ENCODE measurements at places on chromosomes 1 and 21.

DNA sequence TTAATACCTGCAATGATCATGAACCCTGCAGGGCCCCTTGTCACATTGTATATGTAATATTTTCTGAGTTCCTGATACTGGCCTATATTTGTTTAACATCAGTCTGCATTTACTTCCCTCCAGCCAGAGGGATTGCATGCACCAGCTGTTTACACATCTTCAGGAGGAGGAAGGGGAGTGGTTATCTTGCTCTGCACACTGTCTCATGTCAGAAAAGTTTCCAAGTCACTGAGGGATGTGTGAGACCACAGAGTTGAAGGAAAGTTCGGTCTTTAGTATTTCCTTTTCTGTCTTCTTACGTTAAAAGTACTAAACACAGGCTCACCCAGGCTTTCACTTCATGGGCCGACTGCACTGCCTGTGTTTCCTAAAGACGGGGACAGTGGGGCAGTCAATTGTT is 574.1 kb downstream of the LMO4 start:
- DNase-seq, result peak; percentile 33

- no peak for DNase-seq
Observed at GRCh38 chr21:41861987-41862386, 17.2 kb downstream of the PRDM15 start.

DNA sequence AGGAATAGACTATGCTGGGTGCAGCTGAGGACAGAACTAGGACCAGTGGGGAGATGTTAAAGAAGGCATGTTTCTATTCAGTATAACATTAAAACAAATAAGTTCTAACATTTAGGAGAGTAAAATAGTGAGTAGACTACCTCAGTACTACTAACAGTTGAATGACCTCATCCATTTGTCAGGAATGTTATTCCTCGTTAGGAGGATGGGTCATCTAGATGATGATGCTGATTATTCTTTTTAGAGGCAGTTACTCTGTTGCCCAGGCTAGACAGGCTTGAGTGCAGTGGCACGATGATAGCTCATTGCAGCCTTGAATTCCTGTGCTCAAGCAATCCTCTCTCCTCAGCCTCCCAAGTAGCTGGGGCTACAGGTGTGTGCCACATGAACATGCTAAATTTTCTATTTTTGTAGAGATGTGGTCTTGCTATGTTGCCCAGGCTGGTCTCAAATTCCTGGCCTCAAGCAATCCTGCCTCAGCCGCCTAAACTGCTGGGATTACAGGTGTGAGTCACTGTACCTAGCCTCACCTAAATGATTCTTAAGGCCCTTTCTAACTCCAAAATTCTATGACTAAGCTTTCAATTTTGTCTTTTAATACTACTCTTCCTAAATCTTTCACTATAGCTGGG is 9.3 kb downstream of the EEIG2 start:
- DNase-seq, result no peak

DNA sequence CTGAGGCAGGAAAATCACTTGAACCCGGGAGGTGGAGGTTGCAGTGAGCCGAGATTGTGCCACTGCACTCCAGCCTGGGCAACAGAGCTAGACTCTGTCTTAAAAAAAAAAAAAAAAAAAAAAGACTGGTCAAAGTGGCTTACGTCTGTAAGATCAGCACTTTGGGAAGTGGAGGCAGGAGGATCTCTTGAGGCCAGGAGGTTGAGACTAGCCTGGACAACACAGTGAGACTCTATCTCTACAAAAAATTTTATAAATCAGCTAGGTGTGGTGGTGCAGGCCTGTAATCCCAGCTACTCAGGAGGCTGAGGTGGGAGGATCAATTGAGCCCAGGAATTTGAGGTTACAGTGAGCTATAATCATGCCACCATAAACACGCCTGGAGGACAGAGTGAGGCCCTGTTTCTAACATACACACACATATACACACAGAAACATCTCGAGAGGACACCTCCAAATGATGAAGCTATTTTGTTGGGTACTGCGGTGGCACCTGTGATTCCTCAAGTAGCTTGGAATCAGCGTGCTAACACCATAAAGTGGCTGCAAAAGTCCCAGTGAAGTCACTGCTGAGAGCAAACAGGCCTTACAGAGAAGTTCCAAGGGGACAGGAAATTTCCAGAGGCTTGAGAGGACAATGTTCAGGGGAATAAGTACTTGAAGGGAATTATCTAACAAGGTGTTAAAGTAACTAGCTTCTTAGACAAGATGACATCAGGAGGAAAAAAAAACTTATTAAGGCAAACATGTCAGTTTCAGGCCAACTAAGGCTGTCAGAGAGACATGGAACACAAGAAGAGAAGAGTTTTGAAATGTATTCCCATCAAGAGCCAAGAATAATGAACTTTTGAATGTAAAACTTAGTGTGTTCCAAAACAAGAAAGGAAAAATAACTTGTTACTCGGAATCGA is 1.3 kb downstream of the NADK start:
- DNase-seq, result no peak

DNA sequence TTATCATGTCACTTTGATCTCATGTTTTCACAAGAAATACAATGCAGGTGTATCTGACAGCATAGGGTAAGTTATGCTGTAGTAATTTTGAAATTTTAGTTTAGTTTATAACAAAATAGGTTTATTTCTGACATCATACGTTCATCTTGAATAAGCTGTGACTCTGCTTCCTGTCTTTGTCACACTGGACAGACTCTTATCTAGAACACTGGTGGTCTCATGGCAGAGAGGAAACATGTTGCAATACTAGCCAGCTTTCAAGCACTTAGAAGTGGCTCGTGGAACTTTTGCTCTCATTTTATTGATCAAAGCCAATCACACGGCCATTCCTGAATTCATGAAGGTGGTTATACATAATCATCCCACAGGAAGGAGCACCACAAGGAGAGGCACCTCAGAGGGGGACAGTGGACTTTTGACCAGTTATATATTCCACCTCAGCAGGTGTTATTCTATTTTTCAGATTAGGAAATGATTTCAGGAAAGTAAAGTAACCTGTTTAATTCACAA is 46.5 kb downstream of the CYP2J2 start:
- DNase-seq, result no peak

DNA sequence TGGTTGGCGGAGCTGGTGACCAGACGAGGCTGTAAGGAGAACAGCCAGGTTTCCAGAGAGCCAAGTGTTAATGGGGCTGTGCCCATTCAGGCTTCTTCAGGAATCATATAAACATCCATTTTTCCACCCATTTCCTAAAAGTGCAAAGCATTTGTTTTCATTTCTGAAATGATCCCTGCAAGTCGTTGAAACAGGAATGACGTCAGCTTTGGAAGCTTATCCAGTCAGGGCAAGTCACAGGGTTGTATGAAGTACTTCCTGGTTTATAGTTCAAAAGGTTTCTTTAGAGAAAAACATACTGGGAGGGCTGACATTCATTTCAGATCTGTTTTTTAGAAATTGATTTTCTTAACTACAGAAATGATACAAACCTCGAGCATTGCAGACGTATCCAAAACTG is 29.2 kb downstream of the IGSF5 start:
- no peak for DNase-seq

- DNase-seq, result no peak
Observed at GRCh38 chr1:98422816-98423215, 238.7 kb upstream of the SNX7 start.

DNA sequence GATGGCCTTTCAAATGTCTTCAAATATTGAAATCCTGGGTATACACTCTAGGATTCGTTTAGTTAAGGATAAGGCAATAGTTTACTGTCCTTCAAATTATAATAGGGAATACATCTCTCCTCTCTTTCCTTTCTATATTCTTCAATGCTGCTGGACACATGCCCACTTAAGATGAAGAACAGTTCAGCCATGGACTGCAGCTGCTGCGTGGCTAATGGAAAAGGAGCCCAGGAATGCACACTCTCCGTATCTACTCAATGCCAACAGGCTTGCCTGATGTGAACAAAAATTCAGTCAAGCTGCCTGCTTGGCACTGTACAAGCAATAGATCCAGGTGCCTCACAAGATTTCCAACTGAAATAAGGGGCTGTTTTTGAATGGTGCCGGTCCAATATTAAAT is 321.2 kb upstream of the LYPLAL1 start:
- peak; percentile 64 for DNase-seq

- DNase-seq, result no peak
Observed at GRCh38 chr1:6870571-6870970, 85.3 kb downstream of the CAMTA1 start.

GRCh38 chr1:74222701-74223100 is 12.5 kb upstream of the TNNI3K start:
- no peak for DNase-seq

DNA sequence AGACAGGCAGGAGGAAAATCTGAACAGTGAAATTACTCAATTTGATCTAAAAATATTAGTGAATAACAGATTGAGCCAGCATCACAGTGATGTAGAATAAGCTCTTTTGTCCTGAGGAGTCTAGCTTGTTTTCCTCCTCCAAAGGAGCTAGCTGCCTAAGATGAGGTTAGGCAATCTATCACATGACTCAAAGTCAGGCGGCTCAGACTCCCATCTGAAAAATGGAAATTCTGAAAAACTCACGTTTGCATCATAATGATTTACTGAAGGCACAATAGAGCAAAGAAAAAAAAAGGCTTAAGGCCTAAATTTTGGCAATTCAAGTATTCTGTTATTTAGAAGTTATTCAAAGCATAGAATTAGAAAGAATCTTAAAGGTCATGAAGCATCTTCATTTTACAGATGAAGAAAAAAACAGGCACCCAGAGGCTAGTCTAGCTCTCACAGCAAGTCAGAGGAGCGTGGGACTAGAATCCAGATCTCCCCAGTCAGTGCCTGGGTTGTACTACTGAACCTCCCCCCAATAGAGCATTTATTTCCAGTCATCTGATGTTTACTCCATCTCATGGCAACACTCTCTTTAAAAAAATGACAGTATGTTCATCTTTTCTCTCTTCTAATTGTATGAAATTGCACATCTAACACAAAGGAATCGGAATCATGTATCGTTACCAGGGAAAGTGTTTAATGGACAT is 62.5 kb upstream of the ATF3 start:
- no peak for DNase-seq

DNA sequence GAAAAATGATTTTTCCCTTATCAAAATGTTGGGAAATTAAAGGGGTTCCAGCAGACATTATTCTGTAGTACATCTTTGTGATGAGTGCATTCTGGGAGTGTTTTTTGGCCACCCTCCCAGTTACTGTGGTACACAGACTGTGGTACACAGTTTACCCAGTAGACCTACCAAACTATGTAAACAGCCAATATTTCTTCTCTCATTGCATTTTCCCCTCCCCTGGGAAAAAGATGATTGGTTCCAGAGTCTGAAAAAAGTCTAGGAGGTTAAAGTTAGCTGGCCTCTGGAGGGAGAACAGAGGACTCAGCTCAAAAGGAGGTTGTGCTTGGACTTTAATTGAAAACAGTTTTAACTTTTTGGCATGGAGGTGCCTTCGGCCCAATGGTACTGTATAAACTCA is 42.5 kb downstream of the PGM1 start:
- no peak for DNase-seq

DNA sequence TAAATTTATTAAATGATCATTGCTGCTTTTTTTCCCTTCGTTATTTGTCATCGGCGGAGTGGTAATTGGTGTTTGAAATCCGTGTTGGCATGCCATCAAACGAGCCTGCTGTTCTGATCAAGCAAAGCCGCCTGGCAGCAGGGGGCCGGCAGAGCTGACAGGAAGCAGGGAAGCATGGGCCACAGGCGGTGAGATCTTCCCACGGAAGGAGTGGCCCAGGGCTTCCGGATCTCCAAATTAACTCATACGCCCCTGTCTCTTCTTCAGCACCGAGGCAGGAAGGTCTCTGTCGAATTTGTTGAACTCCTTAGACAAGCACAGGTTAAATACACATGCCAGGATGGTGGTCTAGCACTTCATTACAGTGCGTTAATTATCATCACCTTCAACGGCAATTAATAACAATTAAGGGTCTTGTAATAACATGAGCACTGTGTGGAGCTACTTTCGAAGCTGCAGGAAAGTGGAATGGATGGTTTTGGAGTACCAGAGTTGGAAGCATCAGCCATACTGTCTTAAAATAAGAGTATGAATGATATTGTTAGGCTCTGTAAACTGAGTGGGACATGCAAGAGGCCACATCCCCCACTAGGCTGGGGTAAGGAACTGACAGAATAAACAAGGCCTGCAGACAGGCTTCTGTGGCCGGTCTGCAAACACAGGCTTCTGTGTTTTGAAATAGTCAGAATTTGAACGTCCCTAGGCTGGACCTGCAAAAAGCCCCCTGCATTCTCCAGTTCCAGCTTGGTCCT is 199.4 kb upstream of the DAB1 start:
- no peak for DNase-seq

DNA sequence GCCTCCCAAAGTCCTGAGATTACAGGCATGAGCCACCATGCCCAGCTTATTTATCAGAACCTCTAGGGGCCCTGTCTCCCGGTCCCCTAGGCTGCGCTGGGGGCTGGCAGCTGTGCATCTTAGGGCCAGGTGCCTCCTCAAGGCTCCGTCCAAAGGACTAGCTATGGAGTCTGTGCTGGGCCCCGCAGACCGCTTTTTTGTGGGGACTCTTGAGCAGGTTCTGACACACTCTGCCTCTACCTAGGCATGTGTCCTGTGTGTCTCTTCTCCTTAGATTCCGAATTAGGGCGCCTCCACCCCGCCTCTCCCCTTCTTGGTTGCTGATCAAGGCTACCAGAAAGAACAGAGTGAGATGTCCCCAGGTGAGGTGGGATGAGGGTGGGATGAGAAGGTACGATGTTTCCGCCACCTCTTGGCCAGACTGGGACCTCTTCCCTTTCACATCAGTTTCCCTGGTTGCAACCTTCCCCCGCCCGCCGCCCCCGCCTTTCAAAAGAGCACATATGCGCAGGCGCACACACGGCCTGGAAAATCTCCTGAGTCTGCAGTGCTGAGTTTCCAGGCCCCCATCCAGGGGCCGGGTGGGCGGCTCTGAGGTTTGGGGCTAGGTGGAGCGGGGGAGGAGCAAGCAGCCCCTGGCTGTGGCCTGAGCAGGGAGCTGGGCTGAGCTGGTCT is 5.0 kb upstream of the PTPN7 start:
- DNase-seq, result peak; percentile 90

GRCh38 chr1:223242971-223243370 is 99.9 kb upstream of the TLR5 start:
- DNase-seq, result no peak

- DNase-seq, result no peak
Observed at GRCh38 chr1:241611063-241611462, 29.1 kb downstream of the CHML start.

- no peak for DNase-seq
Observed at GRCh38 chr1:85894651-85895050, 186.4 kb upstream of the ZNHIT6 start.

GRCh38 chr1:118589238-118589846 is 398.8 kb downstream of the TBX15 start:
- DNase-seq, result no peak

- DNase-seq, result no peak
Observed at GRCh38 chr1:65208563-65208973, 60.6 kb downstream of the AK4 start.

GRCh38 chr1:2195785-2196184 is 1.2 kb upstream of the FAAP20 start:
- DNase-seq, result no peak

- DNase-seq, result no peak
Observed at GRCh38 chr1:245486775-245487470, 332.1 kb downstream of the KIF26B start.

- no peak for DNase-seq
Observed at GRCh38 chr1:44077421-44077820, 41.2 kb upstream of the KLF17 start.
